ENCODE measurements at places on chromosomes 7 and 10. TPM values are rescaled to one million over a fixed set of nuclear protein-coding genes. Genes with fewer than 3 reads are reported as not detected.

The GIMAP4 gene
- total RNA-seq: 19.1 TPM

The GPRIN2 gene
- 2.8 TPM for total RNA-seq

The HMX3 gene
- not detected for total RNA-seq

The CALML5 gene
- total RNA-seq: 133 TPM

The SFTPA1 gene
- total RNA-seq: not detected

The C10orf90 gene
- total RNA-seq: 1.2 TPM

The DLX5 gene
- 2.1 TPM for total RNA-seq

The CTAGE15 gene
- total RNA-seq: 5.9 TPM

The CYP3A4 gene
- total RNA-seq: 2.6 TPM

The TRIM50 gene
- 0.20 TPM for total RNA-seq

The ADCY1 gene
- 5.7 TPM for total RNA-seq

The LRRTM3 gene
- total RNA-seq: 1.6 TPM

The NEBL gene
- 29.3 TPM for total RNA-seq

The EVX1 gene
- total RNA-seq: not detected

The CARD11 gene
- 0.59 TPM for total RNA-seq

The AKR1C2 gene
- 4.5 TPM for total RNA-seq

The WNT2 gene
- 4.5 TPM for total RNA-seq

The SEMA4G gene
- 1.9 TPM for total RNA-seq

The EFCAB10 gene
- total RNA-seq: not detected

The OR6B1 gene
- total RNA-seq: not detected

The LRMDA gene
- 12.7 TPM for total RNA-seq

The UFSP1 gene
- 1.2 TPM for total RNA-seq

The ABLIM1 gene
- total RNA-seq: 66.2 TPM

The NUTM2A gene
- 0.59 TPM for total RNA-seq

The CCDC146 gene
- 18.2 TPM for total RNA-seq

The PPP1R3A gene
- 14.4 TPM for total RNA-seq

The CPN1 gene
- not detected for total RNA-seq

The C10orf143 gene
- total RNA-seq: 1.4 TPM

The CRTAC1 gene
- total RNA-seq: 3.2 TPM

The CPSF4 gene
- 18.1 TPM for total RNA-seq

The PNLIP gene
- 1.4 TPM for total RNA-seq

The CELF2 gene
- total RNA-seq: 29.3 TPM

The CUBN gene
- total RNA-seq: 18.1 TPM

The NPY4R2 gene
- 0.49 TPM for total RNA-seq

The UNC5B gene
- total RNA-seq: 11.2 TPM

The RPP30 gene
- 45.2 TPM for total RNA-seq

The PRPS1L1 gene
- total RNA-seq: not detected

The FFAR4 gene
- total RNA-seq: 1.6 TPM

The SLC29A4 gene
- total RNA-seq: 4.9 TPM

The MRC1 gene
- total RNA-seq: 35.5 TPM

The TAS2R3 gene
- 3.6 TPM for total RNA-seq

The AOC1 gene
- total RNA-seq: 0.59 TPM

The KAT6B gene
- 69.3 TPM for total RNA-seq

The ASIC3 gene
- 0.39 TPM for total RNA-seq

The IKZF1 gene
- 6.5 TPM for total RNA-seq

The LRRC4 gene
- 1.2 TPM for total RNA-seq

The HOXA11 gene
- total RNA-seq: 0.20 TPM

The CTAGE4 gene
- total RNA-seq: 9.1 TPM

The CHST15 gene
- total RNA-seq: 16.5 TPM

The FBXL13 gene
- 2.8 TPM for total RNA-seq

The CRHR2 gene
- 0.20 TPM for total RNA-seq

The SPACDR gene
- 0.49 TPM for total RNA-seq

The PRKAR2B gene
- total RNA-seq: 36.1 TPM

The PANK1 gene
- total RNA-seq: 17.3 TPM

Measured in skin of body (tissue), 3 donors.